ENCODE measurements at places on chromosomes 6 and 20.

DNA sequence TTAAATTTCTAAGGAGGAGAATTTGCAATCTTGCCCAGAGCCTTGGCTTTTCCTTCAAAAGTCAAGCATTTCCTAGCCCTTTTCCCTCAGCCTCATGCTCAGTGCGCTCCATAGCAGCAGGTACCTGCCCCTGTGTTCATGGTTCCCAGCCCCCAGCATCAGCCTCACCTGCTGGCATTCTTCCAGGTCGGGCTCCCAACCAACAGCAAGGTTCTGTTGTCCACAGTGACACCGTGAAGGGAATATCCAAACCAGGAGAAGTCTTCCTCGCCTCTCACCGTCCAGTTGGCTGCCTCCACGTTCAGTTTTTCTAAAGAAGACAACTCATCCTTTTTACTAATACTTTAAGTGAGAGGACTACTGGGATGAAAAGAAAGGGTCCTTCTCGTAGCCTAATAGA lies 42.7 kb downstream of the GPLD1 start:
- DNase-seq: no peak

GRCh38 chr6:13027207-13027606 lies 301.1 kb downstream of the TBC1D7 start:
- no peak for DNase-seq

GRCh38 chr6:134175532-134176263 lies 123.3 kb upstream of the SLC2A12 start:
- no peak for DNase-seq

GRCh38 chr6:85482206-85482904 lies 32.5 kb downstream of the NT5E start:
- DNase-seq: no peak

DNA sequence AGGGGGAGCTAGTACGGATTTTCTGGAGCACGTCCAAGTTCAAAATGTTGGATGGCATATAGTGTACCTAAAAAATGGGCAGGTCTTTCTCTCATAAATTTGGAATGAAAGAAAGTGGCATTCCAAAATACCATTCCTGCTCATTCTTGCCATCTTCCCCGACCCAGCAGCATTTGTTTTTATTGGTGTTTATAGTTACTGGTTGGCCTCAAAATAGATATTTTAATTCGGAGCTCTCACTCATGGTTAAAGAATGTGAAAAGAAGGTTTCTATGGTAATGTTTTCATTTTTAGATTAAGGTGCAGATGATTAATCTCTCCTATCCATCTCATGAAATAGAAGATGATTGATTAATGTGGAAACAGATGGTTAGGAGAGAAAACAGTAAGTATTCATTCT lies 204.5 kb downstream of the HIVEP2 start:
- no peak for DNase-seq

DNA sequence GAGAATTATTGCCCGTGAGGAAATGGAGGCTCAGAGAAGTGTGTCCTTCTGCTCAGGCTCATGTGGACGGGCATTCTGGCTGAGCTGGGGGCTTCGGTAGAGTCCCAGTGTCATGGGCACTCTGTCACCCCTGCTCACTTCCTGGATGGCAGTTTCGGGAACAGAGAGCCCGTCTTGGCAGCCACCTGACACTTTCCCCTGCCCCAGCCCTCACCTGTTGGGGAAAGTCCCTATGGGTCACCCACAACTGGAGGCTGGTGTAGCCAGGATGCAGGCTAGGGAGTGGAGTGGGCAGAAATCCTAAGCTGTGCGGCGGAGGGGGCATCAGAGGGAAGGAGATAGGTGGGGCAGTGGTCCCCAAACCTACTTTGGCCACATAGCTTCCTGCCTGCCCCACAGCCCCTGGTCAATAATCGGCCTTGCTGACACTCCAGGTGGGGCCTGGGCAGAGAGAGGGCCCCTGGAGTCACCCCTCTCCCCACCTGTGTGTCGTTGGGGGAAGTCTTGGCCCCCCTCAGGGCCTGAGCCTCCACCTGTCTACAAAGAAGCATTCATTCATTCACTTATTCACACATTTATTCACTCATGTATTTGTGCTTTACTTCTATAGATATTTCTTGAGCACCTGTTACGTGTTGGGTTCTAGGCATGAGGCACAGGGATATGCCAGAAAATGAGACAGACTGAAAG lies 40.5 kb downstream of the SNAI1 start:
- DNase-seq: no peak

DNA sequence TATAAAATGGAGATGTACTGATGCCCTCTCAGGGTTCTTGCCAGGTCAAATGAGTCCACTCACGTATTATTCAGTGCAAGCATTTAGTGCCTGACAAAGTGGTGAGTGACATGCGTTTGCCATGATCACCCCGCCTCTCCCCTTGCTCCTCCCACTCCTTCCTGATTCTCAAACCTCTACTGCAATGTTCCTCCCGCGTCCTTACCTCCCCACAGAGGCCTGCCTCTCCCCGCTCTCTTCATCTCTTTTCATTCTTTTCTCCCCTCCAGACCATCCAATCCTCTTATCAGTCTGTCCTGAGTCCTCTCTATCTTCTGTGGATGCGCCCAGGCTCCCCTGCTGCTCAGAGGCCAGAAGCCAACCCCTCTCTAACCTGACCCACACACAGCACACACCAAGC lies 40.7 kb downstream of the KCNK5 start:
- DNase-seq: no peak

- DNase-seq: no peak
These were observed 27.8 kb downstream of the RGS17 start for GRCh38 chr6:153103319-153103655.

- DNase-seq: no peak
These were observed 10.5 kb upstream of the TOP1 start for GRCh38 chr20:41018153-41018552.

GRCh38 chr6:141088171-141088570 lies 1044.6 kb upstream of the GJE1 start:
- no peak for DNase-seq

- DNase-seq: no peak
These were observed 104.1 kb downstream of the TCP11 start for GRCh38 chr6:35036828-35037663.

DNA sequence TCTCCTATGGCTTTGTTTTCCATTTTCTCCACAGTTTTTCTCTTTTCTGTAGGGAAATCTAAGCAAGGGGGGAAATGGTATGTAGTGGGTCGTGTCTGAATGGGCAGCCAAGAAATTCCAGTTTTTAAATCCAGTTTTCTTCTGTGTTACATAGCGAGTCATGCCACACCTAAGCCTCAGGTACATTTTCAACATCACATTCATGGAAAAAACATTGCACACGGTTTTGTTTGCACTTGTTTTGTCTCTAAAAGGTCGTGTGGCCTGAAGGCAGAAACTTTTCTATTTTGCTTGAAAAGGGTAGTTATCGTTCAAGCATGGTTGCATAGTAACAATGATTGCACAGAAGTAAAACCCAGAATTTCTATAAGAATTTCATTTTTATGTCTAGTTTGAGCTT lies 70.5 kb downstream of the MOXD1 start:
- no peak for DNase-seq

GRCh38 chr6:30311671-30312070 lies 15.1 kb upstream of the TRIM39 start:
- no peak for DNase-seq

GRCh38 chr6:53358440-53359094 lies 9.8 kb upstream of the ELOVL5 start:
- DNase-seq: no peak

DNA sequence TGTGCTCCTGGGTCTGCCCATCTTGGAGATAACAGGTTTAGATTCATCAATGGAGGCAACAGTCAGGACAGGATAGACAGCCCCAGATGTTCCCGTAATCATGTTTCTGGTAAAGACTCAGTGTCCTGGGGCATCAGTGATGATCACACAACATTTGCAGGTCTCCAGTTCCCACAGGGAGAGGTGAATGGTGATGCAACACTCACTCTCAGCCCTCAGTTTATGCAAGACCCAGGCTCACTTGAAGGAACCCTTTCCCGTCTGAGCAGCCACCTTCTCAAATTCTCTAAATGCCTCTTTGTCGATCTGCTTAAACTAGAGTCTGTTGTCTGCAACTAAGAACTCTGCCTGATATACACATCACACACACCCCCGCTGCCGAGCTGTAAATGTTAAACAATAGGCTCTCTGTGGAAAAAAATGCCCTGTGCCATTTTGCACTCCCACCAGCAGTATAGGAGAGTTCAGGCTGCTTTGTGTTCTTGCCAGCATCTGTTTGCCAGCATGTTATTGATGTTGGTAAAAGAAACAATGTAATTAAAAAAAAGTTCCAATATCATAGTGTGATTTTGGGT lies 30.1 kb upstream of the SCP2D1 start:
- DNase-seq: no peak

DNA sequence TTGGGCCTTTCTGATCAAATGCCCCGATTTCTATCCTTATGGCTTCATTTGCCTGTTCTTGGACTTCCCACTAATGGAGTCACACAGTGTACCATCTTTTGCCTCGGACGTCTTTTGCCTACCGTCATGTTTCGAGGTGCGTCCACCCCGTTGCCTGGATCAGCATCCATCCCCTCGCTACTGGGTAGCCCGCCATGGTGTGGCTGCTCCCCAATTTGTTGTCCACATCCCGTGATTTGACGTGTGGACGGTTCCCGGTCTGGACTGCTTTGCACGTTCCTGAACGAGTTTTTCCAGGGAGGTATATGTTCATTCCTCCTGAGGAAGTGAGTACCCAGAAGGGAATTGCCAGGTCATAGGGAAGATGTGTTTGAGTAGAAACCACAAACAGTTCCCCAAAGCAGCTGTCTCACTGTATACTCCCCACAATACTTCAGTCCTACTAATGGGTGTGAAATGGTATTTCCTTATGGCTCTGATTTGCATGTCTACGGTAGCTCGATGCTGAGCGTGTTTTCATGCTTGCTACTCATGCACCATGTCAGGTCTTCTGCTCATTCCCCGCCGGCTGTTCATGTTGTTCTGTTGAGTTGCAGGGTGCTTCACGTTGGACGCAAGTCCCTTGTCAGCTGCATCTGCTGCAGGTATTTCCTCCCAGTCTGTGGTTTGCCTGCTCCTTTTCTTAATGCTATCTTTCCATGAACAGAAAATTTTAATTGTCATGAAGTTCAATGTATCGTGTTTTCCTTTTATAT lies 86.8 kb upstream of the AFDN start:
- DNase-seq: no peak

- no peak for DNase-seq
These were observed 253.1 kb upstream of the SUPT3H start for GRCh38 chr6:45630801-45631200.

DNA sequence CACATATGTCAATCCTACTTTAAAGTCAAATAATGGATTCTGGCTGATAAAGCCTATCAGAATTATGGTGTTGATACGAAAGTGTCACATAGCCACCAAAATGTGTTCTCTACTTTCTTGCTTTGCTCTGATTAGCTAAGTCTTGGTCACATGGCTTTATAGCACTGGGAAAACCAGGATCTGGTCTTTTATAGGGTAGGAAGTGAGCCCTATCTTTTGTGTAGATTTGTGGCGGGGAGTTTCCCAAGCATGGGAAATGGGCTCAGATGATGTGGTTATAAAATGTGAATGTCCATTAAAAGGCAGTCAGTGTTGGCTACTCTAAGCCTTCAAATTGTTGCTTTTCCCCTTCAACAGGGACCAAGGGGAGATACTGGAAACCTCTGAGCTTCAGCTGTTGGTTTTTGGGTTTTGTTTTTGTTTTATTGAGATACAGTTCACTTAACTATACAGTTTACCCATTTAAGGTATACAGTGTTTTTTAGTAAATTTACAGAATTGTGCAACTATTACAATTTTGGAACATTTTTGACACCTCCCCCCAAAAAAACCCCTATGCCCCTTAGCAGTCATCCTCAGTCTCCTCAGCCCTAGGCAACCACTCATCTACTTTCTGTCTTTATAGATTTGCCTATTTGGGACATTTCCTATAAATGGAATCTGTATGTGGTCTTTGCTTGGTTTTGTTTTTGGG lies 12.2 kb downstream of the RRP36 start:
- no peak for DNase-seq

DNA sequence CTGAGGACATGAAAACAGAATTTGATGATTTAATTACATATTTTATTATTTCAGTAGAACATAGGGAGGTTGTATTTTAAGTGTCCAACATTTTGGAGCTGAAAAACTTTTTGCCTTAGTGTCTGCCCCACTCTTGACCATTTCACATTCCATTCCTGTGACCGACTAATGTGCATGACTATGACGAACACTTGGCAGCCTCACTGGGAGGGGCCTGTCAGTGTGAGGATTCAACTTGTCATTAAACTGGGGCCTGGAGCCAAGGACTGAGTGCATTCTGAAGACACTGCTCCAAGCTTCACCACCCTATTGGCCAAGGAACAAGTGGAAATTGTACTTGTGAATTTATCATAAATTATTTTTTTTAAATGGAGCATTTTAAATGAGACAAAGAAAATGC lies 661.3 kb downstream of the BCKDHB start:
- DNase-seq: no peak

GRCh38 chr6:129321303-129321702 lies 388.7 kb downstream of the ARHGAP18 start:
- no peak for DNase-seq

DNA sequence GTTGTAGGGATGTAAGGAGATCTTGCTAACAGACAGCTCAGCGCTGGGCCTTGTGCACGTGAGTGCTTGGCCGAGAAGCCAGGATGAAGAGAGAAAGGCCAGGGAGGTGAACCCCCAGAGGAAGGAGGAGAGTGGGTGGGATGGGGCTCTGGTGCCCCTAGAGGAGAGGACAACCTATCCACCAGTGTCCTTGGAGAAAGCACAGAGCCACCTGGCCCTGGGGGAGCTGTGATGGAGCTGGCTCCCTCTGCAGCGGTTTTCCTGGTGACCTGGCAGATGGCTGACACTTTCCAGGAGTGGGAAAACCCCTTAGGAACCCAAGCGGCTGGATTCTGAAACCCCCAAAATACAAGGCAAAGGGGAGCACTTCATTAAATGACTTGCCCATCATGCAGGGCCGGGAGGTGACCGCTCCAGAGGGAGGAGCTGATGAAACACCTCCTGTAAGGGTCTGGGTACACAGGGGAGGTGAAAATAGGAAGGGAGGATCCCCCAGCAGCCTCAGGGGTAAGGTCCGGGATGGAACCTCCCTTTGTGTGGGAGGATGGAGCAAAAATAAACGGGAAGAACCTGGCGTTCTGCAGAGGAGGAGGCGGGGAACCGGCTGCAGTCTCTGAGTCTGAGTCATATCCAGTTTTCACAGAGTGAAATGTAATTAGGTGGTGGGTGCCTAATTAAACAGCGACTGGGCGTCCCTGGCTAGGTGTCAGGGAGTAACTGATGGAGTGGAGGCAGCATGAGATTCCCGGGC lies 80.4 kb downstream of the SULF2 start:
- DNase-seq: no peak

- DNase-seq: no peak
These were observed 46.0 kb downstream of the HUS1B start for GRCh38 chr6:610882-611281.

GRCh38 chr6:71287926-71288227 lies 734 bp upstream of the OGFRL1 start:
- no peak for DNase-seq

- DNase-seq: no peak
These were observed 84.7 kb downstream of the UST start for GRCh38 chr6:148831531-148831930.

All from NCI-H510A (cell line).